ENCODE measurements at places on chromosomes 1 and 21.
A peak's percentile ranks its signal among the peaks of the same experiment; 100 is the strongest.

GRCh38 chr1:156648951-156649350 lies 7.0 kb downstream of the BCAN start:
- DNase-seq, result no peak

DNA sequence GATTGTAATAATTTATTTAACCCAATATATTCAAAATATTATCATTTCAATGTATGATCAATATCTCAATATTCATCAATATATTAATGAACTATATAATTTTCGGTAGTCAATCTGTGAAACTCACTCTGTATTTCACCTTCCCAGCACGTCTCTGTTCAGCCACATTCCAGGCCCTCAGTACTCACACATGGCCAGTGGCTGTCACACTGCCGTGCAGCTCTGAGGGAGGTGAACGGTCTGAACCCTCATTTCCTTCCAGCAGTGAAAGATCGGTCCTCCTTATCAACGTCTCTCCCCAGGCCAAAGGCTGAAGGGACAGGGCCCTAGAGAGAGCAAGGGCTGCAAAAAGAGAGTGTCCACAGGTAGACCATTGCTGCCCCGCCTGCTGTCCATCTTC lies 39.5 kb upstream of the ZNF124 start:
- DNase-seq, result no peak

DNA sequence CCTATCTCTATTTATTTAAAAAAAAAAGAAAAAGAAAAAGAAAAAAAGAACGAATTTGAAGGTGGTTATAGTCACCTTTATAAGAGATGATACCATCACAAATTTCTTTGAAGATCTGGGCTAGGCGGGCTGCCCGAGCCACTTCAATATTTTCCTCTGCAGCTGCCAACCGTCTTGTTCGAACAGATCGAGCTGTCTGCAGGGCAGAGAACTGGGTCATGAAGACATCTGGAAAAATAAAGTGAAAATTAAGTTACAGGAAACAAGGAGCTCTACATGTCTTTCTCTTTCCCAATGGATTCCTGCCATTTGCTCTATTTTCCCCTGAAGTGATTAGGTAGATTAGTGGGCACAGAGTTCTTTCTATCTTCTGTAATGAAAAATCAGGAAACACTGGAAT lies 31.9 kb downstream of the RUSC1 start:
- DNase-seq, result no peak

GRCh38 chr1:161021165-161021969 lies 415 bp upstream of the F11R start:
- peak; percentile 90 for DNase-seq

GRCh38 chr1:236052232-236052993 lies 12.5 kb downstream of the NID1 start:
- no peak for DNase-seq

DNA sequence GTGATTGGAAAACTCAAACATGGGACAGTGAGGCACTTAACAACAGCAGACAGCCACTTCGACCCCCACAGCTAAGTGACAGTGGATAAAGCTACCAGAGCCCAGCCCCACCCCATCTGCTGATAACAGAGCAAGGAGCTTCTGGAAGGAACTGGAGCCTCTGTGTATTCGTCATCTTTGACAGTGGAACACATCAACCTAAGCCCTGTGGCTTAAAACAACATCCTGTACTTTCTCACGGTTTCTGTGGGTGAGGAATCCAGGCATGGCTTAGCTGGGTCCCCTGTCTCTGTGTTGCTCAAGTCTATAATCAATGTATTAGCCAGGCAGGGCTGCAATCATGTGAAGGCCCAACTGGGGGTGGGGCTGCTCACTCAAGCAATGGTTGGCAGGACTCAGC lies 18.4 kb upstream of the SIPA1L2 start:
- DNase-seq, result no peak

- no peak for DNase-seq
Observed at GRCh38 chr1:162868972-162869371, 8.0 kb upstream of the CCDC190 start.

GRCh38 chr21:38709876-38710275 lies 95.9 kb upstream of the ETS2 start:
- DNase-seq, result no peak

GRCh38 chr1:210516697-210517459 lies 188.2 kb downstream of the HHAT start:
- no peak for DNase-seq

DNA sequence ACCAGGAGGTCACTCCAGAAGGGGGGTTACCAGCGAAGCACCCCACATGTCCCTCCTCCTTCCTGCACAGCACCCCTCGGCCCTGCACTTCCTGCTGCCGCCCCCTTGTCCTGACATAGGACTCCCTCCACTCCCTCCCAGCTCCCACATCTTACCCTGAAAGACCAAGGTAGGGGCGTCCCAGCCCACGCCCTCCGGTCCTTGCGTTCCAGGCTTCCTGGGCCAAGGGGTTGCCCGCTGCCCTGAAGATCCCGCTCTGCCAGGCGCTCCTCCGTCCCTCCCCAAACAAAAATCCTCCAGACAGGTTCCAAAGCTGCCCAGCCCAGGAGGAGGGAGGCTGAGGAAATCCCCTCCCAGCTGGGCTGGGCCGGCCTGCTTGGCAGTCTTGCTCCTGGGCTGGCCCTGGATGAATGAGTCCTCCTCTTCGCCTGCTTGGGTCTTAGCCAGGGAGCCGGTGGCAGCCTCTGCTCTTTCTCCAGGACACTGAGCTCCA lies at the start of gene RHBDL2:
Gene RHBDL2, minus strand, starts transcription at position 304 of the 493 bp plus-strand sequence. CDS start 22,618 bp downstream, outside the sequence.
- DNase-seq, result no peak

DNA sequence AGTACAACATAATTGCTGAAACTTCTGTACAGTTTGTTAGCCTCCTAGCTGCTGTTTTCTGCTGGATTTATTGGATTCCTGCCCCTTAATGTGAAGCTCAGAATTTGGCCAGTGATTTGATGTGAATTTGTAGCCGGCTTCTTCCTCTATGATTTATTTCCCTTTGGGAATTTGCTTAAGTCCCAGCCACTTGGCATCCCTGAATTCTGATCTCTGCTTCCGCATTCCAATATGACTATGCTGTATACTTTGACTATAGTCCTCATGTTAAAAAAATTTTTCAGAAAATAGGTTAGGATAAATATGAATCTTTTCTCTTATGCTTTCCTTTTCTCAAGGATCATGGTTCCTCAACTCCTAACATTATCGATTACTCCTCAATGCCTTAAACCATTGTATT lies 12.4 kb upstream of the LRIF1 start:
- DNase-seq, result no peak

DNA sequence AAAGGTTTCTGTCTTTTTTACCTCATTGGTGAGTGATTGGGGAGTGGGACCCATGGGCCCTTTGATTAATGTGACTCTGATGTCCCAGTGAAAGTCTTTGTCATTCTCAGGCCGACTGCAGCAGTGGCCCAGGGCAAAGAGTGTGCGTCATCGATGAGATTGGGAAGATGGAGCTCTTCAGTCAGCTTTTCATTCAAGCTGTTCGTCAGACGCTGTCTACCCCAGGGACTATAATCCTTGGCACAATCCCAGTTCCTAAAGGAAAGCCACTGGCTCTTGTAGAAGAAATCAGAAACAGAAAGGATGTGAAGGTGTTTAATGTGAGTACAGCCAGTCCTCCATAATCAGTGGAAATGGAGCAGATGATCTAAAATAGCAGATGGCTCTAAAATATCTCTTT lies 19.4 kb downstream of the NTPCR start:
- DNase-seq, result no peak

- DNase-seq, result no peak
Observed at GRCh38 chr1:233791721-233792120, 112.8 kb upstream of the SLC35F3 start.

GRCh38 chr1:225896937-225897549 lies 8.1 kb upstream of the LEFTY1 start:
- peak; percentile 71 for DNase-seq

DNA sequence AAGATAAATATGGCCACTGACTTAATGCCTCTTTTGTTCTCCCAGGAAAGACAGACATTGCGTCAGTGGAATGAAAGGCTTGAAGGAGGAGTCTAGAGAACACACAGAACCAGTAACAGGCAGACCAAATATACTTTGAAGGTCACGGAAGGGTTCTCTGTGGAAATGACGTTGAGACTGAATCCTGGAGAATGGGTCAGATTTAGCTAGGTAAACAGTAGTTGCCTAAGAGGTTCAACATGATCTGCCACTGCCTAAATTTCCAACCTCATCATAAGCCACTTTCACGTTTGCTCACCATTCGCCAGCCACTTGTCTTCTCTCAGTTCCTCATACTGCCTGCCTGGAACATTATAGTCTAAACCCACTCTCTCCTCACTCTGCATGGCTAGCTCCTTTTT lies 20.5 kb downstream of the PLA2G4A start:
- no peak for DNase-seq

- DNase-seq, result no peak
Observed at GRCh38 chr1:244090645-244091044, 39.6 kb downstream of the ZBTB18 start.

DNA sequence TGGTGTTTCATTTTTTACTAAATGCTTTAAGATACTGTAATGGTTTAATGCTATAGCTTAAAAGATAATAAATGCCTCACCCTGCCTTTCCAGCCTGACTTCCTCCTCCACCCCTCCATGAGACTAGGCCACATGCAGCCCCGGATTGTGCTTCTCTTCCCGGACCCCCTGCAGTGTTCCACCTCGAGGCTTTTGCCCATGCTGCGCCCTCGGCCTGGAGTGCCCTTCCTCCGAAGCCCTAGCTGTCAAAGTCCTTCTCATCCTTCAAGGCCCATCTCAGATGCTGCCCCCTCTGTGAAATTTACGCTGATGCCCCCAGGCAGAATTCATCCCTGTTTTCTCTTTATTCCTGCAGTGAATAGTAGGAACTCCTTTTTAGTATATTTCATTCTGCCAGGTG lies 98.5 kb downstream of the ATP5PO start:
- DNase-seq, result no peak

GRCh38 chr1:4397196-4397595 lies 257.2 kb upstream of the AJAP1 start:
- no peak for DNase-seq

- DNase-seq, result peak; percentile 43
Observed at GRCh38 chr1:145960468-145961108, 2.8 kb upstream of the LIX1L start.

- DNase-seq, result no peak
Observed at GRCh38 chr1:93501399-93501798, 53.5 kb downstream of the FNBP1L start.

GRCh38 chr1:119621705-119622104 lies 26.4 kb downstream of the ZNF697 start:
- no peak for DNase-seq

DNA sequence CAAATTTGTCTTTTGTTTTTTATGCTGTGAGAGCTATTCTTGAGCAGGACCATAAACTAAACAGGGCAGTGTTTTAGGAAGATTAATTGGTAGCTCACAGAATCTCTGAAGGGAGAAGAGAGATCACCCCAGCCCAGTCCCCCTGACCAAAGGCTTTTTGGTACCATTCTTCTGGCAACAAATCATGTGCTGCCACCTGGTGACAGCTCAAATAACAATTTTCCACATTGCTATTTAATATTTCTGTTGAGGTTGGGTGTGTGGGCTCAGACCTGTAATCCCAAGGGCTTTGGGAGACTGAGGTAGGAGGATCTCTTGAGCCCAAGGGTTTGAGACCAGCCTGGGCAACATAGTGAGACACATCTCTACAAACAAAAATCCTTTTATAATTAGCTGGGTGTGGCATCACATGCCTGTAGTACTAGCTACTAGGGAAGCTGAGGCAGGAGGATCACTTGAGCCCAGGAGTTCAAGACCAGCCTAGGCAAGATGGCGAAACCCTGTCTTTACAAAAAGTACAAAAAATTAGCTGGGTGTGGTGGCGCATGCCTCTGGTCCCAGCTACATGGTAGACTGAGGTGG lies 2.2 kb upstream of the TESK2 start:
- peak; percentile 26 for DNase-seq

DNA sequence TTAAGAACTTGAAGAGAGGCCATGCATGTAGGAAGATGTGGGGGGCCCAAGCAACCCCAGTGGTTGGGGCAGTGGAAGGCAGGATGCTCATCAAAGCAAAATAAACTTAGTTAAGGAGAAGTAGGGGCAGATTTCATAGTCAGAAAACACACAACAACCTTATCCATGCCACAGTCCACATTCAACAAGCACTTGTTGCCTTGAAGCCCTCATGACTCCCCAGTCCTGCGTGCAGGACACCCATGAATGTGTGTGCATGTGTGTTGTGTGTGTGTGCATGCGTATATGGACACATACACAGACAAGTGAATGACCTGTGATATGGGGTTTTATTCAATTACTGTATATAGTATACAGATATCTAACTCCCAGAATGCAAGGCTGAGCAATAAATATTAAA lies 186.9 kb downstream of the PSMG1 start:
- no peak for DNase-seq

GRCh38 chr1:119737040-119737682 lies 25.4 kb downstream of the PHGDH start:
- DNase-seq, result no peak

GRCh38 chr1:178485541-178485981 lies 11.2 kb downstream of the CLEC20A start:
- DNase-seq, result no peak

GRCh38 chr1:32709476-32709875 lies 6.9 kb upstream of the SYNC start:
- DNase-seq, result no peak

- no peak for DNase-seq
Observed at GRCh38 chr1:244231572-244232315, 180.7 kb downstream of the ZBTB18 start.

DNA sequence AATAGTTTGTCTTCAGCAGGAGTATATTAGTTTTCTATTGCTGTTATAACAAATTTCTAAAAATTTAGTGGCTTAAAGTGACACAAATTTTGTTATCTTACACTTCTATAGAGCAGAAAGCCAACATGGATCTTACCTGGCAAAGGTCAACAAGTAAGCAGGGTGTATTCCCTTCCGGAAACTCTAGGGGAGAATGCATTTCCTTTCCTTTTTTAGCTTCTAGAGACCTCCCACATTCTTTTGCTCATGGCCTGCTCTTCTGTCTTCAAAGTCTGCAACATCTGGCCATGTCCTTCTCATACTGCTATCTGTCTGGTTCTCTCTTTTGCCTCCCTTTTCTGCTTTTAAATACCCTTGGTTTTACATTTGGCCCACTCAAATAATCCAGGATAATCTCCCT lies 242.6 kb downstream of the ZNF648 start:
- no peak for DNase-seq

GRCh38 chr1:91732291-91733107 lies 153.5 kb downstream of the TGFBR3 start:
- no peak for DNase-seq

DNA sequence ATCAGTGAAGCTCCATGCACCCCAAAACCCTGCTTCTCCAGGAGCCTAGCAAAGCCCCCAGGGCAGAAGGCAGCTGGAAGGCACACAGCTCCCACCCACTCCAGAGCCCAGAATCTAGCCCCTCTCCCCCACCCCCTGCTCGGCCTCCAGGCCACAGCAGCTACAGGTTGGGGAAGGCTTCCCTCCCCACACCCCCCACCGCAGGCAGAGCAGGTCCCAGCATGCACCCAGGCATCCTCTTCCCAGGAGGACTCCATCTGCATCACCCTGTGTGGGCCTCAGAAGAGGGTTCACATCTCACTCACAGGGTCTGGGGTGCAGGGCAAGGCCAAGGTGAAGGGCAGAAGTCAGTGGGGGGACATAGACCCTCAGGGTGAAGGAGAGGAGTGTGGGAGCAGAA lies 719 bp downstream of the S100A14 start:
- no peak for DNase-seq
